Occipital lobe (tissue), 3 donors: ENCODE measurements at places on chromosomes 4 and X. TPM values are rescaled to one million over a fixed set of nuclear protein-coding genes. Genes with fewer than 3 reads are reported as not detected.

- DNase-seq, result peak; percentile 17
Measured at GRCh38 chr4:48899950-48900349, 6.6 kb downstream of the OCIAD2 start.

PRICKLE3 gene
- 0.47 TPM for total RNA-seq

BEX1 gene
- 103 TPM for total RNA-seq

DNA sequence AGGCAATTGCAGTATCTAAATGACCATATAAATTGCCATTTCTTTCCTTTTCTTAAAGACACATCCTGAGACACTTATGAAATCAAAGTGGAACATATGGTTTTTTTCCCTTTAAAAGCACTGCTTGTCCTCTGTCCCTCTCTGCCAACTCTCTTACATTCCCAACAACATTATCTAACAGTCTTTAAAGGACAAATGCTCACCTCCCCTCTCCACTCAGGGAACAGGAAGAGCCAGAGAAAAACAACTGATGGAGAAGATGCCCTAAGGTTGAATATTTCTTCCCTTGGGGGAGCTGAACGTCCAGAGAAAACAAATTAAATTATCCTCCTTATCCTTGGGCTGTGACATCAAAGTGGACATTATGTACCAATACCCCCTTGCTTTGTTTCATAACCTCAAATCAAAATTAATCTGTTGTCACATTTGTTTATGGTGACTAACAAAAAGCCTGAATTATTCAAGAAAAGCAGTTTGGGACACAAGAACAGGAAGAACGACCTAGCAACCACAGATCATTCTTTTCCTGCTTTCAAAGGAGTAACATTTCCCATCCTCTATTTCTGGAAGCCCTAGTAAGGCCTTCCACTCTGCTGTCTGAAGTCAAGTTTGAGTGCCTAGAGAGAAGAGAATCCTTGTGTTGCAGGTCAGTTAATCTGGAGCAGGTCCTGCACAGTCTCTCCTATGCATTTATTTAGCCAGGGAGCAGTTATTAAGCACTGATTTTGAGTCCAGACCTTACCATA, 52.6 kb upstream of the PAGE1 start:
- no peak for DNase-seq

KLHL34 gene
- under 0.01 TPM for total RNA-seq

DNA sequence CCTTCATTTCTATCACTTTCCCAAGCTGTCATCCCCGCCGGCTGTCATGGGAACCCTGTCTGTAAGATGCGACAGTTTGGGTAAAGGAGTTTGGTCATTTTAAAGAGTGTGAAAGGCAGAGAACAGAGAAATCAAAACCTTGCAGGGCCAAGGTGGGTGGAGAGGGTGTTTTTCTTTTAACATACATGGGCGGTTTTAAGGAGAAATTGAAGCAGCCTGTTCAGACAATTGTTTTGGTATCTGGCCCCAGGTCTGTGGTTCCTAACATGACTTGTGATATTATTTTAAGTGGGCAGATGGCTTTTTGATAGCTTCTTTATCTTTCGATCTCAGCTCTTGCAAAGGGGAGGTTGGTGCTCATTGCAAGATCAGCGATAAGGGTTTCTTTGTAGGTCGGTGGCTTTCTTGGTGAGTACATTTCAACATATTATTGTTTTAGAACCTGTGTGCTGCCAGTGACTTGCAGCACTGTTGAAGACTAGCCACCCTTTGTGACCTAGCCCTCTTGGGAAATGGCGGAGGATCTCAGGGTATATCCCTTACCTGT, 3.7 kb downstream of the PPP1R3F start:
- DNase-seq, result no peak

GRCh38 chrX:152418025-152418424, 33.1 kb downstream of the GABRA3 start:
- no peak for DNase-seq

DNA sequence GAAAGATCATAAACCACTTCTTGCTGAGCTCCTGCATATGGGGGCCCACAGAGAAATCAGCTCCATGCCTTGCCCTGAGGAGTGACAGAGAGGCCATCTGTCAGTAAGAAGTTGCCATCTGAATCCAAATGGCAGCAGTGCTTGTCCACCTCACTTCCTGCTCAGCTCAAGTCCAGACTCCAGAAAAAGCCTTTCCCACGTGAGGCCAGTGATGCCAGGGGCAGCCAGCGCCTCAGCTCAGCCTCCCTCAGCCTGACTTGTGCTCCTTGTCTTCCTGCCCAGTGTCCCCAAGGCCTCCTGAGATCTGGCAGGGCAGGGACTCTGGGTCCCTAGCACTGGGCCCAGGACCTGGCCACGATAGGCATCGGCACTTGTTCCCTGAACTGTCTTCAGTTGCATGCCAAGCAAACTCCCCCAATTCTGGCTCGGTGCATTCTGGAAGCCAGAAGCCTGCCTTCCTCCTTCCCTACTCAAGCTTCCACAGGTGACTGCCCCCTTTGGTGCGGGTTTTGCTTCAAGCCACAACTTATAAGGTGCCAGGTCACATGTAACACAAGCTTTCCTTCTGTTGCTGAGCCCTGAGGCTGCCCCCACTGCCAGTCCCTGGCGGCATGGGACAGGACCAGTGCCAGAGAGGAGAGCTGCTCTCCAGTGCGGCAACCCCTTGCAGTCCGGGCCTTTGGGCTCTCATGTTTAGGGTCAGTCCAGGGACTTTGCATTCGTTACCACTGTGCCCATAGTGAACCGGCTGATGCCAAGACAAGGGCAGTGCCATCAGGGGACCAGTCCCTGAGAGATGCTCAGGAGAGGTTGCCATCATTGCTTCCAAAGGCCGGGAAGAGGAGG, 2.2 kb downstream of the ZNF185 start:
- no peak for DNase-seq

APOO gene
- total RNA-seq, result 30.7 TPM
